ENCODE measurements at places on chromosomes 12 and 14.

GRCh38 chr12:116691205-116691604 lies 46.7 kb downstream of the SPRING1 start:
- DNase-seq: no peak

DNA sequence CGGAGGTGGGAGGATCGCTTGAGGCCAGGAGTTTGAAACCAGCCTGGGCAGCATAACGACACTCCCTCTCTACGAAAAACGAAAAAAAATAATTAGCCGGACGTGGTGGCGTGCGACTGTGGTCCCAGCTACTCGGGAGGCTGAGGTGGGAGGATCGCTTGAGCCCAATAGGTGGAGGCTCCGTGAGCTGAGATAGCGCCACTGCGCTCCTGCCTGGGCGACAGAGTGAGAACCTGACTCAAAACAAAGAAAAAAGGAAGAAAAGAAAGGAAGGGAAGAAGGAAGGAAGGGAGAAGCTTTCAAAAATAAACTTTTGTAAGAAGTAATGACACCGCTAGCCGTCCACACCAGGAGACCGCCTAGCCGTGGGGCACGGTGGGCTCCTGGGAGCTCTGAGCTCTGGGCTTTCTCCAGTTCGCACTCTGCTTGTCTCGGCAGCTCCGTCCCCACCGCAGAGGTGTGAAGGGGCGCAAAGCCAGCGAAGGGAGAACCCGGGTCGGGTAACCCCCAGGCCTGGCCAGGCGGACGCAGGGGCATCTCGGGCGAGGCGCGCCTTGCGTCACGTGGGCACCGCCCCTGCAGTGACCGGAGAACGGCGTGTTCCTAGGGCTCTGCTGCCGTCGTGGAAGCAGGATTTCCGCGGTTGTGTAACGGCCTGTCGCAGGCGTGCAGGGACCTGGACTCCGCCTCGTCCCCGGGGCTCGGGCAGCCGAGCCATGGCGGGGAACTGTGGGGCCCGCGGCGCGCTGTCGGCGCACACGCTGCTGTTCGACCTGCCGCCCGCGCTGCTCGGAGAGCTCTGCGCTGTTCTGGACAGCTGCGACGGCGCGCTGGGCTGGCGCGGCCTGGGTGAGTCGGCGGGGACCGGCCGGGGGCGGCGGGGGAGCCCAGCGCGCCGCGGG lies at the start of gene IRAK3:
Gene IRAK3, plus strand, starts transcription at position 631 of the 902 bp plus-strand sequence. Its CDS starts 86 bp downstream, at position 717.
- no peak for DNase-seq

DNA sequence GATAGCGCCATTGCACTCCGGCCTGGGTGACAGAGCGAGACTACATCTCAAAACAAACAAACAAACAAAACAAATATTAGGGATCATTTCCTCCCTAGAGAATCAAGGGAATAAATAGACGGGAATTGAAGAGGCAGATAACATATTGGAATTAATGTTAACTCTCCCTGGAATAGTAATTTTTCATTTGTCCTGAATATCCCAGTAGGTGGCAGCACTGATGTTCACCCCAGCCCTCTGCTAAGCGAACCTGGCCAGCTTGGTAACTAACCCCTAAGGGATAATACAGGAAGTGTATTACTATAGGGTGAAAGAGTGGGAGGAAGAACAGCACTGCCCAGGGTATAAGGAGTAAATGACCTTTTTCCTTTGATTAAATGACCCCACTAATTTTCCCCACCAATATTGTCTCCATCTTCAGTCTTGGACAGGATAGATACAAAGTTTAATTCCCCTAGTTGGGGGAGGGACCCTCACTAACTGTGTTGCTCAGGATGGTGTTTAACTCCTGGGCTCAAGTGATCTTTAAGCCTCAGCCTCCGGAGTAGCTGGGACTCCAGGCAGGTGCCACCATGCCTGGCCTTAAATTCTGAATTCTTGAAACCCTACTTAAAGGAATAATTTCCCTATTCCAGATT lies 40.5 kb downstream of the SLC2A14 start:
- DNase-seq: no peak

- DNase-seq: no peak
These were observed 5.4 kb downstream of the PSMD9 start for GRCh38 chr12:121893961-121894460.

DNA sequence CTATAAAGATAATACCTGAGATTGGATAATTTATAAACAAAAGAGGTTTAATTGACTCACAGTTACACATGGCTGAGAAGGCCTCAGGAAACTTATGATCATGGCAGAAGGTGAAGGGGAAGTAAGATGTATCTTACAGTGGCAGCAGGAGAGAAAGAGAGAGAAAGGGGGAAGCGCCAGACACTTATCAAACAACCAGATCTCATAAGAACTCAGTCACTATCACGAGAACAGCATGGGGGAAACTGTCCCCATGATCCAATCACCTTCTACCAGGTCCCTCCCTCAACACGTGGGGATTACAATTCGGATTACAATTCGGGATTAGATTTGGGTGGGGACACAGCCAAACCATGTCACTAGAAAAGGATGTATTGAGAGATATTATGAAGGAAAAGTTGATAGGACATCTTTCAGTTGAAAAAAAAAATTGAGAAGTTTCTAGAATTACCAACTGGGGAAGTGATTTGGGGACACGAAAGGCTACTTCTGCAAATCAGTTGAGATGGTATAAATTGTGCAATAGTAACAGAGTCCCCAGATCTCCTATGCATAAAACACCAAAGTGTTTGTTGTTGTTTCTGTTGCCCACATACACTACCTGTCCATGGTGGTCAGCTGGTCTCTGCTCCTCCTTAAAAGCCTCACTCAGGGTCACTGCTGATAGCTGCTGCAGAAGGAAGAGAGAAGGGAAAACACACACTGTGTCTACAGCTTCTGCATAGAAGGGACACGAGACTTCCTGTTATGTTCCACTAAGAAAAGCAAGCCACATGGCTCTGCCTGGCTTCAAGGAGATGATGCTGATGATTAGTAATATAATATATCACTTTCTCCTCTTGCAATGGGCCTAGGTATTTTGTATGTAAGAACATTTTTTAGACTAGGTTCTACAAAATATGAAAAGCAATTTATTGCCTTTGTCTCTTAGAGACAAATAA lies 465.5 kb downstream of the PDZRN4 start:
- DNase-seq: no peak

DNA sequence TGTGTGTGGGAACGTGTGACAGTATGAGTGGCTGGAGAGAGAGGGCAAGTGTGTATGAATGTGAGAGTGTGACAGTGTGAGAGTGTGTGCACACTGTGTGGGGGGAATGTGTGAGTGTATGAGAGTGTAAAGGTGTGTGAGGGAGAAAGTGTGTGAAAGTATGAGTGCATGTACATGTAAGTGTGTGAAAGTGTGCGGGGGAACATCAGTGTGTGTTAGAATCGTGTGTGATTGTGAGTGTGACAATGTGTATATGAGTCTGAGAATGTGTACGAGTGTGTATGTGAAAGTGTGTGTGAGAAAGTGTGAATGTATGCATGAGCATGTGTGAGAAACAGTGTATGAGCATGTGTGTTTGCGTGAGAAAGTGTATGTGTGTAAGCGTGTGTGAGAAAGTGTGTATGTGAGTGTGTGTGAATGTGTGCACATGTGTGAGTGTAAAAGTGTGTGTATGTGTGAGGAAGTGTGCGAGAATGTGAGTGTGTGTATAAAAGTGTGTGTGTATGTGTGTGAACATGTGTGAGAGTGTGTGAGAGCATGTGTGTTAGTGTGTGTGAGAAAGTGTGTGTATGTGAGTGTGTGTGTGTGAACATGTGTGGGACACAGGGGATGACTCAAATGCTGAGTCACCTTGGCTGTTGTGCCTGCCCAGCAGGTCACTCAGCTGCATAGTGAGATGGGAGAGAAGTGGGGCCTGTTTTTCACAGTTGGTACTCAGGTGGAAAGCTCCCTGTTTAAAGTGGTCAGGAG lies 220.5 kb upstream of the TBX3 start:
- no peak for DNase-seq

GRCh38 chr14:59308086-59308485 lies 119.6 kb downstream of the DAAM1 start:
- DNase-seq: no peak

GRCh38 chr12:104360983-104361707 lies 57.6 kb downstream of the EID3 start:
- no peak for DNase-seq

DNA sequence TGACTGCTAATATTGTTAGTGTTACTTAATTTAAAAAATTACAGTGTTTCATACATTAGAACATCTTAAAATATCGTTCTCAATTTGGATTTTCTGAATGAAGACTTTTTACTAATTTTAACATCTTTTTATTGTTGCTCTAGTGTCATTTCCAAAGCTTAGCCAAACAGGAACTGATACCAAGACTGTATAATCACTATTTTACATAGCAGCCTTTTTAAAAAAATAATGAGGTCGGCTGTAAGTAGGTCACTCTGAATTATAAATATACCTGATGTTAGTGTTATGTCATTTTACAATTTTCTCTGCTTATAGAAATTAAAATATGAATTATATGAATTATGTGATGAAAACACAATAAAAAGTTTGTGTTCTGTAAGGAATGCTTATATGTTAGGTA lies 321.5 kb downstream of the TMEM117 start:
- DNase-seq: no peak

DNA sequence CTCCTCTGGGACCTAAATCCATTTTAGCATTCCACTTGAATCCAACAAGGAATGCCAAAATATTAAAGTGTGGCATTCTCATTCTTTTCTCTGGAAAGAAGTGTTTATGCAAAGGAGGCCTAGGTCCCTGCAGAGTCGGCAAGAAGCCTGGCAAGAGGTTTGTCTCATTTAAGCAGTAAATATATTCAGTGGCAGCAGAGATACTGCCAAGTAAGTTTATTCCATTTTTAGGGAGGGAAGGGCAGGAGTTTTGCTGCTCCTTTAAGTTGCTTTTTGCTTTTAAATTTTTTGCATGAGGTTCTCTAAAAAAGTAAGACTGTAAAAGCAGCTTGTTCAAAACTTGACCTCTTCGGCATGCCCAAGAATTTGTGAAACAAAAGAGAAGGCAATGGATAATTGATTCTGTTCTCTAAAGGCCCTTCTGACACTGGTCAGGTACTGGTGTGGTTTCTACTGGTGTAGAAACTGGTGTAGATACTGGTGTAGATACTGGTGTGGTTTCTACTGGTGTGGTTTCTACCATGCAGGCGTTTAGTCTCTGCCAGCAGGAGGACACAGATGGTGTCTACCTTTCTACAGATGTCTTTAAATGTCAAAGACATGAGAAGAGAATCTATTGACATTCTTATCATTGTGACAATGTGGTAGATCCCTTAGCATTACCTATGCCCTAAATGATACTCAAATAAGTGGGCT lies 107.3 kb downstream of the SAMD4A start:
- DNase-seq: no peak

GRCh38 chr12:15631007-15631715 lies 158.0 kb downstream of the EPS8 start:
- DNase-seq: no peak

DNA sequence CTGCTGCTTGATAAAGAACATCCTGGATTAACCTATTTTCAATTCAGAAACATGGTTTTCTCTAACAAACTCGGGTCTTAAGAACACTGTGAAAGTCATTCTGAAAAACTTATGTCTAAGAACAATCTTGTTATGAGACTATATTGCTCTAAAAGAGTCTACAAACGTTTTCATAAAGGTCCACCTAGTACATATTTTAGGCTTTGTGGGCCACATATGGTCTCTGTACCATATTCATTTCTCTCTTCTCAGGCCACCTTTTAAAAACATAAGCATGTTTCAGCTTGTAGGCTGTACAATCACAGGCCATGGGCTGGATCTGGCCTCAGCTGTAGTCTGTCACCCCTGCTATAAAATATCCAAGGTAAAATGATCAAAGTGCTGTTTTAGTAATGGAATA lies 39.9 kb downstream of the PPP4R3A start:
- no peak for DNase-seq

GRCh38 chr12:90987101-90987500 lies 17.7 kb downstream of the EPYC start:
- DNase-seq: no peak

- no peak for DNase-seq
These were observed 1.0 kb downstream of the NAA25 start for GRCh38 chr12:112107306-112108201.

GRCh38 chr14:77278461-77279230 lies 7.6 kb upstream of the NGB start:
- DNase-seq: no peak

- DNase-seq: no peak
These were observed 24.4 kb upstream of the FBRSL1 start for GRCh38 chr12:132465269-132466190.

DNA sequence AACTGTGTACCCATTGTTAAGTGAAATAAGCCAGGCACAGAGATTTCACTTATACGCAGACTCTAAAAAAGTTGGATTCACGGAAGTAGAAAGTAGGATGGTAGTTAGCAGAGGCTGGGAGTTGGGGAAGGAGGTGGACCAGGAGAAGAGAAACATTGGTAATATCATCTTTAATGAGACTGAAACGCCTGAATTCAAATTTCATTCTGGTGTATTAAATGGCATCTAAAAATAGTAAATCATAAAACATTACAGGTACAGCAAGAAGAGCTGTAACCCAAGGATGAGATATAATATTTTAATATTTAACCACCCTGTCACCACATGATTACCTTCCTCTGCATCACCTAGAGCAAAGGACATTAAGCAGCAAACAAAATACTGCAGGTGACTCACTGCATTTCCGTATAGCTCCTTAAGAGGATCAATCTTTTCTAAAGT lies 99.4 kb downstream of the EPS8 start:
- DNase-seq: no peak

DNA sequence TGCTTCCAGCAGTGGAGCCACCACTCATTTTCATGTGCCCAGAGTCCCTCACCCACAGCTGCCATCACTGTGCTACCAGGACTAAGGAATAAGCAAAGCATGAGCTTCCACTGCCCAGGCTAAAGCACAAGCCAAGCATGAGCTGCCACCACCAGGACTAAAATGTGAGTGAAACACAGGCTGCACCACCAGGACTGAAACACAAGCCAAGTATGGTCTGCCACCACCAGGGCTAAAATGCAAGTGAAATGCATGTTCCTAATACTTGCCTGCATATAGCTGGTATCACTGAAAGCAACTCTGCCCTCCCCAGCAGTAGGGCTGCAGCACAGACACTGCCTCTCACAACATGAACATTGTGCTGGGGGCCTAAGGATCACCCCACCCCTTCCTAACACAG lies 30.0 kb downstream of the CEP83 start:
- no peak for DNase-seq

DNA sequence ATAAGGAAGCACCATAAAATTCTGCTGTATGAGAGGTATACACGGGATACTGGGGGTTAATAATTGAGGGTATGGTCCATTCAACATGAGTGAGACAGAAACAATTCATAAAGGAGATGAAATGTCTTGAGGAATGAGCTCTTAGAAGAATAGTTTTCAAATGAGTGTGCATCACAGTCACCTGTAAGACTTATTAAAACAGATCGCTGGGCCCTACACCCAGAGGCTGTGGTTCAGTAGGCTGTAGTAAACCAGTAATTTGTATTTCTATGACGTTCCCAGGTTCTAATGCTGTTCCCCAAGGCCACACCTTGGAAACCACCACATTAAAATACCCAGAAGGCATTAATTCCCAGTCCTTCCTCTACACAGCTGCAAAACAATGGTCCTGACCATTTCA lies 49.6 kb downstream of the CAND1 start:
- DNase-seq: no peak

- no peak for DNase-seq
These were observed 39.3 kb downstream of the RAB35 start for GRCh38 chr12:120077260-120077659.

- no peak for DNase-seq
These were observed 24.6 kb upstream of the UBC start for GRCh38 chr12:124939079-124939420.

- no peak for DNase-seq
These were observed 111.3 kb downstream of the RMST start for GRCh38 chr12:97573901-97574300.

GRCh38 chr14:54713379-54713778 lies 146.5 kb downstream of the SAMD4A start:
- DNase-seq: no peak

All from activated CD8-positive, alpha-beta memory T cell treated with anti-CD3 and anti-CD28 coated beads for 1 hour (primary cell).